ENCODE measurements at places on chromosomes 6 and 20.

- DNase-seq, result no peak
Measured at GRCh38 chr6:138943089-138943625, 44.9 kb downstream of the REPS1 start.

DNA sequence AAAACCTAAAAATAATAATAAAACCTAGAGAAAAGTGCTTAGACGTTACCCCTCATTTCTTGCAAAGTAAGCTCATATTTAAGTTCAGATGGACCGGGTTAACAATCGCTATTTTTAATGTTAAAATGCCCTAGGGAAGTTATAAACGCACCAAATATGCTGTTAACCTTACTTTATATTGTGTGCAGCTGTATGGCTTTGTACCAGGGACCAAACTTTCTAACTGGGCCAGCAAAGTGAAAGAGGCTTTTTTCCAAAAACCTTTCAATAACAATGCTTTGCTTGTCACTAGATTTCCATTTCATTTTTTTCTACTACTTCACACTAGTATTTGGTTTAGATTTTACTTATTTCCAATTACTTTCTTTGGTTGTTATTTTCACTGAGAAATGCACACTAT, 248.5 kb downstream of the FOXC1 start:
- DNase-seq, result no peak

- no peak for DNase-seq
Measured at GRCh38 chr20:34951652-34952051, 4.0 kb downstream of the GSS start.

DNA sequence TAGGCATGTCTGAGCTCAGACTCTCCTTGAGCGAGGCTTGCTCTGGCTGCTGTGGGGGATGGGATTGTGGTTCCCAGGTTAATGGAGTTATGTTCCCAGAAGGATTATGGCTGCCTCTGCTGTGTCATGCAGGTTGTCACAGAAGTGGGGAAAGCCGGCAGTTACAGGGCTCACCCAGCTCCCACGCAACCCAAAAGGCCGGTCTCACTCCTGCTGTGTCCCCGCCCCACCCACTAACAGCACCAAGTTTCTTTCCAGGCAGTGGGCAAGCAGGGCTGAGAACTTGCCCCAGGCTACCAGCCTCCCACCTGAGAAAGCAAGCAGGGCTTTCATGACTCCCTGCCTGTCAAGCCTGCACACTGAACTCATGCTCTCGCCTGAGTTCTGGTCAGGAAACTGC, 750.5 kb downstream of the FRK start:
- DNase-seq, result no peak

DNA sequence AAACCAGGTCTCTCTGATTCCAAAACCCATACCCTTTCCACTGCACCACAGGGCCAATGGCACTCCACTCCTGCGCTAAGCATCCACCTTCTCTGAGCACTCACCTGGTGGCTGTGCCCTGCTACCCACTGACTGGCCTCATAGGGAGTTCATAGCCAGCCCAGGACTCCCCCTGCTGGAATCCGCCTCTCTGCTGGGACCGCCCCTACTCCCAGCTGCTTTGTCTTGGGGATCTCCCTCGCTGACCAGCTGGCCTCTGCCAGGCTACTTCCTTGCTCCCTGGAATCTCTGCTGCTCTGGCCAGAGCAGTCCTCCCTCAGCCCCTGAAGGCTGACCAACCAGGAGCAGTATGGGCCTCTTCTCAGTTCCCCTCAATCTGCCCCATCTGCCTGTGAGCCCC, 129.7 kb downstream of the FAXC start:
- no peak for DNase-seq

DNA sequence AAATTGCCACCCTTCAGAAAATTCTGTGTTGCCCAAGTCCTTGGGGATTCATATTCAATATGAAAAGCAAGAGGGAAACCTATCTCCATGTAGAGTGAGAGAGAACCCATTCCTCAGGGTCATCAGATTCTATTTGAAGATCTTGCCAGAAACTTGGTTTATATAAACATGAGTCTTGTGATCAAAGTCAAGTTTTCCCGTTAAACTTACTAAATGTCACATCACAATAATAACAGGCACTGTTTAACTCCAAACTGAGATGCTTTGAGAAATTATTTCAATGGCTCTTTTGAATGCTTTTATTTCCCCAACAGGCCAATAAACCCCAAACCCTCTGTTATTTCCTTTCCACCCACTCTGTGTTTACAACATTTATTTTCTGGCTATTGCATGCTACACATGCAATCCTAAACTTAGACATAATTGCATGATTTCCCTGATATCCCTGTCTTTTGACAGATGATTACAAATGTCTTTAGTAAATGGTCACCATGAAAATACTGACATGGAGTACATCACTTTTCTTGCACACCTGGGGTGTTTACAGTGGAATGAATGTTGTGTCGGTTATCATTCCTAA, 31.1 kb upstream of the SSTR4 start:
- no peak for DNase-seq

All from T-helper 2 cell (primary cell).